ENCODE measurements at places on chromosomes 12 and 14.

GRCh38 chr14:92841930-92842329, 47.8 kb downstream of the GOLGA5 start:
- no peak for DNase-seq

- DNase-seq, result no peak
These were observed 13.5 kb upstream of the GOLGA5 start for GRCh38 chr14:92780444-92781232.

- DNase-seq, result no peak
These were observed 3.4 kb downstream of the GLIPR1L1 start for GRCh38 chr12:75337905-75338304.

- DNase-seq, result no peak
These were observed 898 bp downstream of the SDSL start for GRCh38 chr12:113422886-113423669.

DNA sequence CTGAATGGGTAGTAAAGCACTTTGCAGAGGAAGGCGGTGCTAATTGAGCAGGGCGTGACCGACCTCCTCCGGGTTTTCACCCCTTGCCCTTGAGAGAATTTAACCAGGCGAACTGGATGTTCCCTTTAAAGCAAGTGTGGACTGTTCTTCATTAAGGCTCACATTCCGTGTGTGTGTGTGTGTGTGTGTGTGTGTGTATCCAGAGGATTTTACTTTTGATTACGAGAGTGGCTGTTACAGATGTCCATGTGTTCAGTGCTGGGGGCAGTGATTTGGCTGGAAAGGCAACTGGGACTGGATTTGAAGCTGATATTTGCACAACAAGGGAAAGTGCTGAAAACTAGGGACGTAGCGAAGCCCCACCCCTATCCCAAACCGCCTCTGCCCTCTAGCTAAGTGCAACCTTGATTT, 2.2 kb downstream of the TMEM132C start:
- no peak for DNase-seq

DNA sequence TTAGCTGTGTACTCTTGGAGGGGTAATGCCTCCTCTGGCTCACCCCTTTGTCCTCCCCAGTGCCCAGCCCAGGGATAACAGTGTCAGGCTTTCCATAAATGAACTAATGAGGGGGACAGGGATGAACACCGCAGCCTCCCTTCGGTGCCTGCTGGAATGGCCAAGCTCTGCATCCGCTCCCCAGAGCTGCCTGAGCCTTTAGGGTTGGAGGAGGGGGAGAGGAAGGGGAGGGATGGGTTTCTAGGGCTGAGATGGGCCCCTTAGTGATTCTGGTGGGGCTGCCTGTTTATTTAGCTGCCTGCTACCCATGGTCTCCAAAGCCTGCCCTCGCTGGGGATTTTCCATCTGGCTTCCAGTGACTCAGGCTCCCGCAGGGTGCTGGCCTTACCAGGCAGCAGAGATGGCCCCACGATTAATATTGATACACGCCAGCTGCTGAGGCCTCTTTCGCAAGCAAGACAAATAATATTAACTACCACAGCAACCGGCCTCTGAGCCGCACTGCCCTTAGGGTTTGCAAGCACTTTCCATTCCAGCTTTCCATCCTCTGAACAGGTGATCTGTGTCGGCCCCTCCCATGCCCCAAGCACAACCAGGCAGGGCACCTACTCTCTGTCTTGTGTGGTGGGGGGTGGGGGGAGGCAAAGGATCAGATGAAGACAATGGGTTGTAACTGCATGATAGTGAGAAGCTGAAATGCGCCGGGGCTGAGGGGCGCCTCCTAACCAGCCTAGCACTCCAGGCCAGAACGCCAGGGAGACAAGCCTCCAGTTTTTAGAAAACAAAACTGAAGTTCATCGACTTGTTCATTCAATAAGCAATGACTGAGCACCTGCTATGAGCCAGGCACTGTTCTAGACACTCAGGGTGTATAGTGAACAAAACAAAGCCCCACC, 56.7 kb downstream of the C14orf132 start:
- no peak for DNase-seq

DNA sequence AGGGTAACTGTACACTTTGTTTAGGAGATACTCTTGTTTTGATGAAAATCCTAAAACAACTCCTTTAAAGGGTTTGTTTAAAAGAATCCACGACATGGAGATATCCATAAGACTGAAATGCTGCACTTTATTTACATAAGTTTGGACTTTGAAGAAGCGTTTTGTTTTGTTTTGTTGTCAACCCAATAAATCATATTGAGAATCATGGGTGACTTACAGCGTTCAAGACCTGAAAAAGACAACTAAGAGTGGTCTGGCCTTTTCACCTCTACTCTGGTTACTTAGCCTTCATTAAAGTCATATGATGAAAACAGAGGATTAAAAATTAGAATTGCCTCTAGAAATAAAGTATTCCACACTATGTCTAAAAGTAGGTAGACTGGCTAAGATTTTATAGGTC, 234.8 kb downstream of the ADAMTS20 start:
- no peak for DNase-seq

DNA sequence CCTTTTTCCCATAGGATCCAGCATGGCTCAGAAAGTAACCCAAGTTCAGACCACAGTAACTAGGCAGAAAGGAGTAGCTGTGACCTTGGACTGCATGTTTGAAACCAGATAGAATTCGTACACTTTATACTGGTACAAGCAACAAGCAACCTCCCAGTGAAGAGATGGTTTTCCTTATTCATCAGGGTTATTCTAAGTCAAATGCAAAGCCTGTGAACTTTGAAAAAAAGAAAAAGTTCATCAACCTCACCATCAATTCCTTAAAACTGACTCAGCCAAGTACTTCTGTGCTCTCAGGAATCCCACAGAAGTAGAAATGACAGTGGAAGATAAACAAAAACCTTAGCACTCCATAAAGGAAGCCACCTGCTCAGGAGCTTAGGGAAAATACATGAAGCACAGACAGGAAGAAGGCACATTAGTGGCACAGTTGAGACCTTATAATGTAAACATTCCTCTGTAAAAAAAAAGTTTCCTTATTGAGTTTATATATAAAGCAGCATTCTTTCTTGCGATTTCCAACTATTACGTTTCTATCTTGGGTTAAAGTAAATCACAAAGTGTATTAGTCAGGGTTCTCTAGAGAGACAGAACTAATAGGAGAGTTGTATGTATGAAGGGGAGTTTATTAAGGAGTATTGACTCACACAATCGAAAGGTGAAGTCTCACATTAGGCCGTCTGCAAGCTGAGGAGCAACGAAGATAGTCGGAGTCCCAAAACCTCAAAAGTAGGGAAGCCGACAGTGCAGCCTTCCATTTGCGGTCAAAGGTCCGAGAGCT, 398.4 kb downstream of the DAD1 start:
- DNase-seq, result no peak
